ENCODE measurements at places on chromosomes 4 and X.
A peak's percentile ranks its signal among the peaks of the same experiment; 100 is the strongest.

GRCh38 chr4:157115613-157116335 is 39.8 kb downstream of the GLRB start:
- no peak for DNase-seq

GRCh38 chr4:67104145-67104544 is 441.2 kb downstream of the CENPC start:
- no peak for DNase-seq

GRCh38 chr4:184669251-184669650 is 19.7 kb downstream of the PRIMPOL start:
- DNase-seq, result no peak

- no peak for DNase-seq
Observed at GRCh38 chr4:121073004-121073435, 685 bp upstream of the NDNF start.

DNA sequence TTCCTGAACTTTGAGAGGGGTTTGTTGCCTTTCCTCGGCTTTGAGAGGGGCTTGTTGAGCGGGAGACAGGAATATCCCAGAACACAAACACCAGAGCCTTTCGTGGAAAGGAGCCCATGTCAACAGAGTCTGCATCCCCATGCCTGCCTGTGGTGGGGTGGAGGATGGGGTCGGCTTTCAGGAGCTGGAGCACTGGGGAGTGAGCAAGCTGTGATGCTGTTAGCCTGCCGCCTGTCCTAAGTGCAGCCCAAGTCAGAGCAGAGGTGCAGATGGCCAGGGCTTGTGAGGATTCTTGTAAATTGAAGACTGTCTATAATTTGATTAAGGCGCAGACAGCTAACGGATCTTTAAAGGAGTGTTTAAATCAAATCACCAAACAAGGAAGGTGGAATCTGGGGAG is 103.3 kb upstream of the ANK2 start:
- DNase-seq, result no peak

DNA sequence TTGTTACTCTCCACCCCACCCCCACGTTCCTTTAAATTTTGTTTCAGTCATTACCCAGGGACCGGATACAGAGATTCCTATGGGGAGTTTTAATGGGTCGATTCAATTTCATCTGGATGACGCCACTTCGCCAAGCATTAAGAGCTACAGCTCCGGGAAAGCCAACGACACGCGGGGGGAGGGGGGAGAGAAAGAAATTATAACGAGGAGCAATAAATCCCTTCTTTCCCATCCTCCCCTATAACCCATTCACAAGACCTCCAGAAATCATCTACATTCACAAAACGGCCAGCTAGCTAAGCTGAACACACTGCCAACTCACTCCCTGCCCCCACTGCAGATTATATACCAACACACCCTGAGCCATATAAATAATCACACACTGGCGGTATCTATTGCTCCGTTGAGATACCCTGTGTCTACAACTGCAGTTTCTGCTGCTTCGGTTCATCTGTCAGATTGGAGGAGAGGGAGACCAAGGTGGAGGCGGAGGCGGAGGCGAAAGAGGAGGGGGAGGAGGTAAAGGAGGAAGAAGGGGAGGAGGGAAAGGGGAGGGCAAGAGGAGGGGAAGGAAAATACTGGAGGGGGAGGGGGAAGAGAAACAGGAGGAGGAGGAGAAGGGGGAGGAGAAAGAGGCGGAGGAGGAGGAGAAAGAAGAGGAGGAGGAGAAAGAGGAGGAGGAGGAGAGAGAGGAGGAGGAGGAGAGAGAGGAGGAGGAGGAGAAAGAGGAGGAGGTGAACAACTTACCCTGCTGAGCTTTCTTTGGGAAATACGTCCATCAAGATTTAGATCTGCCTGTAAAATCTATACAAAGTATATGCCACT is 113.9 kb upstream of the VAMP7 start:
- peak; percentile 27 for DNase-seq

DNA sequence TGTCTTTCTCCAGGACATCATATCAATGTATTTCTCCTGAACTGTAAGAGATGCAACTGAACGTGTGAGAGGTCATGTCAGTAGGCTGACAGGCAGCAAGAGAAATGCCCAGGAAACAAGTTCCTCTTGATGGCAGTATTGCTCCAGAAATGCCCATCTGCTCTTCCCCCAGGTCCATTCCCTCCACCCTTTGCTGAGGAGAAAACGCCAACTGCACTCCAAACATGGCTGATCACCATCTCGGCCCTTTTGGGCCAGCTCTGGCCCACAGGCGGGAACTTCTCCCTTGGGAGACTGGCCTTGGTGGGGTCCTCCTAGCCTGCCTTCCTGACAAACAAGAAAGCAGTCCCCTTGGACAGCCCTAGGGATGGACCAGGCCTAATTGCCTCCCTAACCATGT is 276.5 kb upstream of the AGTR2 start:
- DNase-seq, result no peak

- DNase-seq, result no peak
Observed at GRCh38 chrX:47171996-47172395, 21.6 kb upstream of the UBA1 start.

DNA sequence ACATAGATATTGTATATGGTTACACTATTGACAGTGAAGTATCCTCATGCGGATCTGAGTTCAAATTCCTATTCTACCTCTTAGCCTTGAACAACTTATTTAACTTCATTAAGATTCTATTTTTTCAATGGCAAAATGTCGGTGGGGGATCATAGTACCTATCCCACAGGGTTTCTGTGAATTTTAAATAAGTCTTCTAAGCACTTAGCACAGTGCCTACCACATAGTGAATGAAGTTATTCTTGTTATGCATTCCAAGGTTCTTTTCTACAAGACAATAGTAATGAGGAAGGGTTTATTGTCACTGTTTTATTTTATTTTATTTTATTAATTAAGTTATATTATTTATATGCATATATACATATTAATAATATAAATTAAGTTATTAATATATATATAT is 8.8 kb upstream of the ENAM start:
- no peak for DNase-seq

DNA sequence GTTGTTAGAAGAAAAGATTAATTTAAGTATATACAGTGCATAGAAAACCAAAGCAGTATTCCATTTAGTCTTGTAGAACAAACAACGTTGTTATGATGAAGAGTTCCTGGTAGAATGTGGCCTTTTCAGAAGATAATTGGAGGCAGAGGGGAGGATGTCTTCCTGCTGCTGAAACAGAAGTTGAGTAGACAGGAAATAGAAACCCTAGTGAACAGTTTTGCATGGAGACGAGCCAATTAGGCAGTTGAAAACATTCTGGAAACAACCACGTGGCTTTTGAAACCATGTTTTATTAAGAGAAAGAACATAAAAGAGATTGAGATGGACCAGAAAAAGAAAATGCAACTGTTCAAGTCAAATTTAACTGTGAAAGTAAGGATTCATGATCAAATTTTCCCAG is 325.2 kb downstream of the CAMK2D start:
- no peak for DNase-seq

GRCh38 chrX:30313322-30313721 is 4.1 kb upstream of the NR0B1 start:
- no peak for DNase-seq

- no peak for DNase-seq
Observed at GRCh38 chrX:127888767-127889166, 163.4 kb downstream of the ACTRT1 start.

DNA sequence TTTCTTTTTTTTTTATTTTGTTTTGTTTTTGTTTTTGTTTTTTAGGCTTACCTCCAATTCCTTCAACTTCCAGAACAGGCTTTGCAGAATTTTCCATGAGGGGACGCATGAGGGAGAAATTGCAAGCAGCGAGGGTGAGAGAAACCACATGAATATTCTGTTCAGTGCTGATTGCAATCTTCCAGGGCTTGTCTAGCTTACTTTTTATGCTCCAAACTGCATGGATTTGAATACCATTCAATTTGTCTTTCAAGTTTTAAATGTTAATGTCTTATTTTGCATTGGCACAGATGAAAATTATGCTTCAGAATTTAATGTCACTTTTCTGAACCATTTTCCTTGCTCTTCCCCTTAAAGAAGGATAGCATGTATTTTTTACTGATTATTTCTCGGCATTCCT is 32.7 kb downstream of the CC2D2A start:
- DNase-seq, result no peak

GRCh38 chr4:72338060-72338459 is 231.0 kb downstream of the ADAMTS3 start:
- no peak for DNase-seq

- DNase-seq, result no peak
Observed at GRCh38 chrX:126272795-126273497, 106.9 kb upstream of the DCAF12L2 start.

DNA sequence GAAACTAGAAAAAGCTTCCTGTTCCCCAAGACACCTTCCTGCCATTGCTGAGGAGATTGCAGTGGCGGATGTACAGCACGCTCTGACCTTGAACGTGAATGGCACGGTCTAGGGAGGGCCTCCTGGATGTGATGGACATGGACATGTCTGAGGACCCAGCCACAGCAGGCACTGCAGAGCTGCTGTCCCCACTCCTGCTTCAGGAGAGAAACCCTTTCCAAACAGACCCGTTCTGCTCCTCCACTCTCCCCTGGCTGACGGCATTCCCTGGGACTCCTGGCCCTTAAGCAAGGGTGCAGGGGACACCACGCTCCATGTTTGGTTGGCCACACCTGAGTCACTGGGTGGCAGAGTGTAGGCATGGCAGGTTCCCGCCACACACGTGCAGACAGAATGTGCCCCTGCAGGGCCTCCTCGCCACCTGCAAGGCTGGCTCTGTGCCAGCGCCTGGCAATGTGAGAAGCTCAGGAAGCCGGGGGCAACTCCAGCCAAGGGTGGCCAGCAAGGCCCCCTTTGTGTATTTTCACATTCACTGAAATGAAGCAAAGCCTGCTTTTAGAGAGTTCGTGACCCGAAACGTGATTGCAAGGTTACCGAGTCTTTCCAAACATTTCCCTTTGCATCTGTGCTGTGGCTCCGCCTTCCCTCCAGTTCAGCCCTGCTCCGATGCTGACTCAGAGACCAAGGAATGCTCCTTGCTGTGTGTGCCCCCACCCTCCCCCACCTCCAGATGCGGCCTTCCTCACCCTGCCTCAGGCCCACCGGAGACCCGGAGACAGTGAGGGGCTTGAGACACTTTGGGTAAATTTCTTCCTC is 46.1 kb downstream of the HTRA3 start:
- peak; percentile 21 for DNase-seq

GRCh38 chrX:55028611-55029010 is 2.2 kb downstream of the ALAS2 start:
- DNase-seq, result no peak

DNA sequence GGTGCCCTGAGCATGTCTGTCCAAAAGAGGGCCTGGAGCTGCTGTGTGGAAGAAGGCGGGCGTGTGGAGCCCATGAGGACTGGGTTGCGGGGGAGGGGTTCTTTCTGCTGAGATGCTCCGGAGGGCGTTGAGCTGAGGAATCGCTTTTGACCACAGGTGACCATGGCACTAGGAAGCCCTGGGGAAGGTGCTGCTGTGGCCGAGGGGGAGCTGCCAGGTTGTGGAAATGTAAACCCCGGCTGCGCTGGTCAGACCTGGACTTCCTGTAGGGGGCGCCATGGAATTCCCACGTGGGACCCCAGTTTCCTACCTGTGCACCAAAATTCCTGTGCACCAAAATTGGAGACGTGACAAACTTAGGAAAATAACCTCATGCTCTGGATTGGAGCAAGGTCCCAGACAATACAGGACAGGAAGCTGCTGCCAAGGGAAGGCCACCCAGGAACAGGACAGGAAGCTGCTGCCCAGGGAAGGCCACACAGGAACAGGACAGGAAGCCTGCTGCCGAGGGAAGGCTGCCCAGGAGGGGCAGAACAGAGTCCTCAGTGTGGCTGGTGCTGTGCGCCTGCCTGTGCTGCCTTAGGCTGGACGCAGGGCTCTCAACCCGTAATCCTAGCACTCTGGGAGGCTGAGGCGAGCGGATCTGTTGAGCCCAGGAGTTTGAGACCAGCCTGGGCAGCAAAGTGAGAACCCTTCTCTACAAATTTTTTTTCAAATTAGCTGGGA is 28.4 kb upstream of the UVSSA start:
- DNase-seq, result no peak

DNA sequence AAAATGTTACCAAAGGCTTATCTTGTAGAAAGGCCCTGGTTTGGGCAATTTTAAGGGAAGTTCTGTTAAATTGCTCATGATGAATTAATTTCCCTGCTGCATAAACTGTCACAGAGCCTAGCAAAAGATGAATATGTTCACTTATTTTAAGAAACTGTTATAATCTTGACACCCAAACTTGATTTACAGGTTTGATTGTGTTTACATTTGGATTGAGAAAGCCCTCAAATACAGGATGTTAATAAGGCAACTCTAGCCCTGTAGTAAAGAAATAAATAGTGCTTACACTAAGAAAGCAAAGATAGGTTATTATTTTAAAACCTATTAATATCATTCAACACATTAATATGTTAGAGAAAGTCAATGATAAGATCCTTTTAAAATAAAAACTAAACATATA is 18.3 kb downstream of the GYG2 start:
- no peak for DNase-seq

DNA sequence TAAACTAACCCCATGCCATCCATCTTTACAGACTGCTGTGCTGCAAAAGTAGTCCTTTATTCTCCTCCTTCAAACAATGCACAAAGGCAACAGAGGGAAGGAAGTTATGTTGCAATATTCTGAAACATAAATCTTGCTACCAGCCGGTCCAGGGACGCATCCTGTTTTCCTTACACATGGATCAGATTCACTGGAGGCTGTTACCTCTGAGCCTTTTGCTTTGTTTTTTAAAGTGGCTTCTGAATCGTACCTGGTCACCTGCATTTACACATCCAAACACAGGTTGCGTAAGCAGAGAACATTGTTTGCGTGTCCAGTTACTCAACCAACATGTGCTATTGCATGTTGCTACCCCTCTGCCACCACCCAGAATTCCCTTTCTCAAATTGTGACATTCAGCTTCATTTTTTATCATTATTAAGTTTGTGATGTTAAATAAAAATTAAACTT is 8.8 kb downstream of the PPARGC1A start:
- DNase-seq, result no peak

- no peak for DNase-seq
Observed at GRCh38 chrX:47587091-47587891, 5.1 kb downstream of the TIMP1 start.
